Panc1 (cell line): ENCODE measurements at places on chromosomes 16 and 17. TPM values are rescaled to one million over a fixed set of nuclear protein-coding genes. Genes with fewer than 3 reads are reported as not detected.

GRCh38 chr16:84604477-84605013, 13.3 kb downstream of the COTL1 start:
- DNase-seq = no peak
- H3K4me1 ChIP-seq = peaks cover 51% of the 10 kb centered on the region
- no peak overlapping the region for H3K4me3 ChIP-seq
- H3K27me3 ChIP-seq = no peaks in the 10 kb centered on the region

GRCh38 chr16:58409316-58409973, 17.2 kb downstream of the GINS3 start:
- no peaks in the 10 kb centered on the region for H3K36me3 ChIP-seq
- no peaks in the 10 kb centered on the region for H3K4me1 ChIP-seq
- H3K4me3 ChIP-seq = no peak overlapping the region

- no peak for DNase-seq
- peaks cover 12% of the 10 kb centered on the region for H3K4me1 ChIP-seq
- H3K27me3 ChIP-seq = no peaks in the 10 kb centered on the region
- H3K4me3 ChIP-seq = no peak overlapping the region
- no peaks in the 10 kb centered on the region for H3K36me3 ChIP-seq
Observed at GRCh38 chr17:19345067-19345460, 17.5 kb downstream of the B9D1 start.

The NXPH3 gene
- total RNA-seq = 0.57 TPM

The CTRB2 gene
- 5.0 TPM for total RNA-seq

- peaks cover 21% of the 10 kb centered on the region for H3K4me1 ChIP-seq
- no peaks in the 10 kb centered on the region for H3K27me3 ChIP-seq
- peaks cover 4% of the 10 kb centered on the region; the same call in 1 of the 2 replicates for H3K36me3 ChIP-seq
- H3K27ac ChIP-seq = peak overlapping the region; percentile 89
- no peak for DNase-seq
Observed at GRCh38 chr16:88812513-88813268, 963 bp upstream of the APRT start.

DNA sequence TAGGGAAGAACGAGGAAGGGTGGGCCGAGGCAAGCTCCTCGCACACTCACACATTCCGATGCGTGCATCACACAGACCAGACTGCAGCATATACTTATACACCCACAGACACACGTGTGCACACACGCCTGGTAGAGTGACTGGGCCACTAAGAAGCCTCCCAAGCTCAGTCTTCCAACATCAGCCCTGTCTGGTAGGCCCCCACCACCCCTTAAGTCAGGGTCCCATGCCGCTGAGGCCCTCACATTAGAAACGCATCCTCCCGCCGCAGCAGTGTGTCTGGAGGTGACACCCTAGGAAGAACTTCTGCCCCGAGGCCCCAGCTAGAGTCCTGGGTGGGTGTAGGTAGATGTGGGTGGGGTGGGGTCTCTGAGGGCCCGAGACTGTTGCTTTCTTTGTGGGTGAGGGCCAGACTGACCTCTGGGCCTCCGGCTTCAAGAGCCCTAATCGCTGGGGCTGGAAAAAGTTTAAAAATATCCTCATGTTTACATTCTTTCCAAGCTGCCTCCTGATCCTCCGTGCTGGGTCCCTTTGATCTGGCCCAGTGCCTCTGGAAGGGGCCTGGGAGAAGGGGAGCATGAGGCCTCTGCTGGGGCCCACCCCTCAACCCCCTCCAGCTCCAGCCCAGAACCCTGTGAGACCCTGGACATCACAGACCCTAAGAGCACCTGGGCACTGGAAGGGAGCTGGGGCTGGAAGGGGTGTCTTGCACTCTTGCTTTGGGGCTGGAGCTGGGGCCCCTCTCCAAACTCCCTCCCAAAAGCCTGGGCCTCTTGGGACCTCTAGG, 13.6 kb downstream of the CDH16 start:
- peaks cover 2% of the 10 kb centered on the region for H3K4me1 ChIP-seq
- H3K4me3 ChIP-seq = no peak overlapping the region
- no peaks in the 10 kb centered on the region for H3K36me3 ChIP-seq
- no peak overlapping the region for H3K27ac ChIP-seq
- no peaks in the 10 kb centered on the region for H3K27me3 ChIP-seq

- H3K27me3 ChIP-seq = no peaks in the 10 kb centered on the region
- DNase-seq = no peak
- H3K36me3 ChIP-seq = no peaks in the 10 kb centered on the region
- H3K4me1 ChIP-seq = peaks cover 11% of the 10 kb centered on the region
- peak overlapping the region; percentile 44; the same call in 1 of the 2 replicates for H3K27ac ChIP-seq
Observed at GRCh38 chr17:17067257-17067656, 25.0 kb downstream of the MPRIP start.

The KRT40 gene
- not detected for total RNA-seq

- H3K27me3 ChIP-seq = no peaks in the 10 kb centered on the region
- no peaks in the 10 kb centered on the region for H3K36me3 ChIP-seq
Observed at GRCh38 chr17:83199500-83200201, 120.2 kb downstream of the METRNL start.

DNA sequence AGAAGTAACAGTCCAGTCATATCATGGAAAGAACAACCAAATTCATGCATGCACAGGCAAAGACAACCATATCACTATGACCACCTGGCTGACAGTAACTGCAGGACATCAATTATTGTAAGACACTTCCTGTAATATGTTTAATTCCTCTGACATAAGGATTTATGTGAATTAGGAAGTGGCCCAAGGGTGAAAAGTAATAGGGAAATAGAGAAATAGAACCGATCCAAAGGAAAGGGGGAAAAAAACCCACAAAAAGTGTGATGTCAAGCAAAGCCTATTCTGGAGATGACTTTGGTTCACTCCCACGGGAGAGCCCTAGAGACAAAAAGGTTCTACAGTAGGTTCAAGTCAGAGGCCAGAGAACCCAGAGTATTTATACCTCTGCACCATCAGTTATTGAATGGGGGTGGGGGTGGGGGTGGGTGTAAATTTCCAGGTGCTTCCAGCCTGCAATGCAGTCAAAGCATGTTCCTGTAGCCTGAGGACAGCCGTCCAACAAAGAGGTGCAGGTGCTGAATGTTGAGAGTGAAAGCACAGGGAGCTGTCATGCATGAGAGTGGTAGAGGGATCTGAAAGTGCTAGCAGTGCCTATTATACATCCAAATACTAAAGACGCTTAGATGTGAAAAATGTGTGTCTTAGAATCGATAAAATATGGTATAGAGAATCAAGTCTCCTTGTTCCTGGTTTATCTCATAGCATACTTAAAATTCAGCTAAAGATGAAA, 95.6 kb upstream of the HLF start:
- no peaks in the 10 kb centered on the region for H3K27me3 ChIP-seq
- 0 out of 2 replicates have a peak, but pooled peaks cover 2% of the 10 kb centered on the region for H3K36me3 ChIP-seq
- no peaks in the 10 kb centered on the region for H3K4me1 ChIP-seq
- DNase-seq = no peak
- no peak overlapping the region for H3K27ac ChIP-seq

The XYLT1 gene
- total RNA-seq = 0.62 TPM

The HSPB9 gene
- not detected for total RNA-seq

DNA sequence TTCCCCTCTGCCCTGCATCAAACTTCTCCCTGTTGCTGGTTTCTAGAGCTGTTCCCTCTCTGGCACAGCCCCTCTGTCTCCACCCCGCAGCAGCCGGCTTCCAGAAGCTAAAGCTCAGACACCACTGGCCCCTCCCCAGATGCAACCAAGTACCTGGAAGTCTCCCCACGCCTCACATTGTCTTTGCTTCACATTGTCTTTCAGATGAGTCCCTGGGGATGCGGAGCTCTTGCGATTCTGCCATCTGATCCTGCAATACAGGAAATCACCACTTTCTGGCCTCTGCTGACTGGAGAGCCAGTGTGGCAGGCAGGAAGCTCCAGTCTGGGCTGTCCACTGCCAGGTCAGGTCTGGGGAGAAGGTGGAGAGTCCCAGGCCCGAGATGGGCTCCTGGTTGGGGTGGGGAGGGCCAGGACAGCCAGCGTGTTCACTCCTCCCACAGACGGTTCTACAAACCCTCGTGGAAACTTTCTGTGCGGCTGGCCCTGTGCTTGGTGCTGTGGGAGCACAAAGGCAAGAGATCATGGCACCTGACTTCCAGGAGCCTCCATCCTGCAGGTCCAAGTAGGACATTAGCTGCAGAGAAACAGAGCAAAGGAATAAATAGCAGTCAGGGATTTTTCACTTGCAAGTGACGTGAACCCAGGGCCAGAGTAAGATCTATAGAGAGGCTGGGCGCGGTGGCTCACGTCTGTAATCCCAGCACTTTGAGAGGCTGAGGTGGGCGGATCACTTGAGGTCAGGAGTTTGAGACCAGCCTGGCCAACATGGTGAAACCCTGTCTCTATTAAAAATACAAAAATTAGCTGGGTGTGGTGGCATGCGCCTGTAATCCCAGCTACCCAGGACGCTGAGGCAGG, 47.9 kb upstream of the MAP3K14 start:
- no peaks in the 10 kb centered on the region for H3K36me3 ChIP-seq
- no peak overlapping the region for H3K4me3 ChIP-seq
- peaks cover 18% of the 10 kb centered on the region for H3K4me1 ChIP-seq
- peak overlapping the region; percentile 81 for H3K27ac ChIP-seq
- H3K27me3 ChIP-seq = no peaks in the 10 kb centered on the region
- no peak for DNase-seq

The ASB16 gene
- total RNA-seq = not detected

The XAF1 gene
- 3.5 TPM for total RNA-seq

DNA sequence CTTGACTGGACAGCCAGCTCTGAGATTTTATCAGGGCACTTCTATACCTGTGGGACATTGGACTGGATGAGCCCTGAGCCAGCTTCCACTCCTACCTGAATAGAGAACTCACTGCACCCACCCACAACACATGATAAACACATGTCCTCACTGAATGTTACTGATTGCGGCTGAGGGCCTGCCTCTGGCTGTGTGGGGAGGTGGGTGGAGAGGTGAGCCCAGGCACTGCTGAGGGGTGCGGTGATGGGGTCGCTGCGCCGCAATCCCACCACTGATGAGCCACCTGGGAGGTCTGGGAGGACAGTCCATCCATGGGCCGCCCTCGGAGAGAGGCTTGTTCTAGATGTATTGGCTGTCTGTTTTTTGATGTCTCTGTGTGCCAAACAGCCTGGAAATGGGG, 5.4 kb downstream of the TMEM92 start:
- H3K27ac ChIP-seq = no peak overlapping the region
- no peak for DNase-seq
- H3K27me3 ChIP-seq = no peaks in the 10 kb centered on the region
- H3K4me1 ChIP-seq = peaks cover 7% of the 10 kb centered on the region; the same call in 1 of the 2 replicates
- no peak overlapping the region for H3K4me3 ChIP-seq

DNA sequence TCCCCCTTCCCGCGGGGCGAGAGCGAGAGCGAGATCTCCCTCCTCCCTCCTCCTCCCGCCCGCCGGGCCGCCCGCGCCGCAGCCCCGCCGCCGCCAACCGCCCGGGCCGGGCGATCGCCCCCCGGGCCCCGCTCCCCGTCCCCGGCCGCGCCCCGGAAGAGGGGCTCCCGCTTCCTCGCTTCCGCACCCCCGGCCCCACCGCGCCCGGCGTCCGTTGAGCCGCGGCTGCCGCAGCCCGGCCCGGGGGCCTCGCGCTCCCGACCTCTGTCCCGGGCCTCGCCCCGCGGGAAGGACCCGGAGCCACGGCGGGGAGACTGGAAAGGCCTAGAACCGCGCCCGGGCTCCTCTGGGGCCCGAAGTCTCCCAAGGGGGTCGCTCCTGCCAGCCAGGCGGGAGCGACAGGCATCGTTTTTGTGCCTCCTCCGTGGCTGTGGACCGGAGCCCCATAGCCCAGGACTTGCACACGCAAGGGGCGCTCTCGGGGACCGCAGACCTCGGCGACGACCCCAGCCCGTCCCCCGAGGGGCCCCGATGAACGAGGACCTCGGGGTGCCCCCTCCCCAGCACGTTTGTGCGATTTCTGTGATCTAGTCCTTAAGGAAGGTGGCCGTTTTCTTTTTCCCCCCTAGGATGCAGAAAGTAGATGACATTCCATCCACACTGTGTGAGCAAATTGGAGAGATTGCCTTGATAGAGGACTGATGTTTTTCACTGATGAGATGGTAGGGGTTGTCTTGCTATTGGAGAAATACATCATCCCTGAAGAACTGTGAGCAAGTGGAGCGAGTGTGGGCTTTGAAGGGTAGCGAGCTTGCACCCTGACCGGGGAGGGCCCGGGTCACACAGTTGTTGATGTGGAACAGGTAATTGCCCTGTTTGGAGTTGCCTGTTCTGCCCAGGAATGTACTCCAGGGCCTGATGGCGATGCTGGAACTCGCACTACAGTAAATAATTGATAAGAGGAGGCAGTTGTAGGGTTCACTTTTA, 611 bp downstream of the BANP start:
- DNase-seq = no peak
- peak overlapping the region; percentile 93 for H3K27ac ChIP-seq
- H3K4me3 ChIP-seq = peak overlapping the region; percentile 83
- H3K4me1 ChIP-seq = peaks cover 17% of the 10 kb centered on the region

DNA sequence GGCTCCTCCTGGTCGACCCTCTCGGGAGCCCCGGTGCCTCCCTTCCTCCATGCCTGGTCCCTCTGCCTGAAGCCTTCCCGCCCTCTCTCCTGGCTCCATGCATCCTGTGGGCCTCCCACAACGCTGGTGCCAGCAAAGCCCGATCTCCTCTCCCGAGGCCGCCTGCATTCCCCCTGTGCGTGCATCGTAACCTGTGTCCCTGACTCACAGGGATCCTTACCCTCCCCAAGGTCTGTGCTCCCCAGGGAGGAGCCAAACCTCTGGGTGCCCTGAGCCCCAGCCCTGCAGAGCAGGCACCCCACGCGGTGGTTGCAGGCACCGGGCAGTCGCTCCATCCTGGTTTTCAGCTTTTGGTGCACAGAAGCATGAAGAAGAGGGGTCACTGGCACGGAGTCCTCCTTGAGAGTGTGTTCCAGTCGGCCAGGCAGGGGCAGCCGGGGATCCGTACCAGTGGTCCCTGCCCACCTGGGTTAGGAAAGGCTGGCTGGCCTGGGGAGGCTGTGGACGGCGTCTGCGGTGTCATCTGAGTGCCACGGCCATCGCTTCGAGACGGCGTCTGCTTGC, 1.8 kb upstream of the ENPP7 start:
- no peak overlapping the region for H3K4me3 ChIP-seq

- no peaks in the 10 kb centered on the region for H3K4me1 ChIP-seq
- DNase-seq = no peak
- H3K27me3 ChIP-seq = no peaks in the 10 kb centered on the region
- no peak overlapping the region for H3K27ac ChIP-seq
- no peaks in the 10 kb centered on the region for H3K36me3 ChIP-seq
Observed at GRCh38 chr17:64091116-64091515, 38.8 kb downstream of the ERN1 start.

GRCh38 chr17:30291543-30292285, at the start of gene BLMH:
BLMH (minus strand) TSS chr17:30291944; CDS start chr17:30291819, 125 bp downstream.
- no peaks in the 10 kb centered on the region for H3K27me3 ChIP-seq
- peaks cover 11% of the 10 kb centered on the region for H3K4me1 ChIP-seq
- peak within 1 kb of the TSS; percentile 93 for H3K4me3 ChIP-seq
- DNase-seq = no peak
- H3K36me3 ChIP-seq = peaks cover 16% of the 10 kb centered on the region
- H3K27ac ChIP-seq = peak within 1 kb of the TSS; percentile 91

The CCDC200 gene
- total RNA-seq = not detected

The PDILT gene
- not detected for total RNA-seq

The SLC2A4 gene
- 0.31 TPM for total RNA-seq

The KRTAP16-1 gene
- total RNA-seq = not detected
